ENCODE measurements at places on chromosomes 5 and 9. TPM values are rescaled to one million over a fixed set of nuclear protein-coding genes. Genes with fewer than 3 reads are reported as not detected.

The CTXN3 gene
- not detected for polyA plus RNA-seq

- no peaks in the 10 kb centered on the region for H3K36me3 ChIP-seq
- H3K27me3 ChIP-seq: no peaks in the 10 kb centered on the region
- no peaks in the 10 kb centered on the region for H3K4me1 ChIP-seq
- no peak for DNase-seq
- no peak overlapping the region for H3K27ac ChIP-seq
Observed at GRCh38 chr9:74095925-74096324, 401.2 kb upstream of the RORB start.

- peaks cover 67% of the 10 kb centered on the region for H3K27me3 ChIP-seq
- peak; percentile 20 for DNase-seq
- peaks cover 3% of the 10 kb centered on the region for H3K4me1 ChIP-seq
- H3K27ac ChIP-seq: no peak overlapping the region
- no peaks in the 10 kb centered on the region for H3K36me3 ChIP-seq
- no peak overlapping the region for H3K4me3 ChIP-seq
Observed at GRCh38 chr9:137049544-137050449, 3.8 kb upstream of the NPDC1 start.

- H3K4me1 ChIP-seq: no peaks in the 10 kb centered on the region
- no peak for DNase-seq
- no peak overlapping the region for H3K4me3 ChIP-seq
- no peaks in the 10 kb centered on the region for H3K27me3 ChIP-seq
Observed at GRCh38 chr5:100826133-100826532, 76.9 kb downstream of the ST8SIA4 start.
